ENCODE measurements at places on chromosomes 3 and 15. TPM values are rescaled to one million over a fixed set of nuclear protein-coding genes. Genes with fewer than 3 reads are reported as not detected.
A peak's percentile ranks its signal among the peaks of the same experiment; 100 is the strongest.

GRCh38 chr3:127556565-127556964 is 34.0 kb downstream of the TPRA1 start:
- DNase-seq = no peak

DNA sequence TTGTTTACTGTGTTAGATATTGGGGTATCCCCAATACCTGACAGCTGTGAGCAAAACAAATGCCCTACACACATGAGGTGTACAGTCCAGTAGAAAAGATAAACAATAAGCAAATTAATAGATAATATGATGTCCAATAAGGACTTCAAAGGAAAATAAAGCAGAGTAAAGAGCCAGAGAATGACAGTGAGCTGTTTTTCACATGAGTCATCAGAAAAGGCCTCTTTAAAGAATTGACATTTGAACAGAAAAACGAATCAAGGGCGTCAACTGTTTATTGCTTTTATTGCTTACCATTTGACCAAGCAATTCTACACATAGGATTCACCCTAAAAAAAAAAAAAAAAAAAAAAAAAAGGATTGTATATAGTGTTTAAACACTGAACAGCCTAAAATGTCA is 96.6 kb upstream of the FLNB start:
- DNase-seq = no peak

The TGFBR2 gene
- polyA plus RNA-seq = 82.1 TPM

The ITGA11 gene
- polyA plus RNA-seq = 4.4 TPM

The LRRIQ4 gene
- polyA plus RNA-seq = 0.10 TPM

GRCh38 chr3:194800002-194800401 is 114.3 kb downstream of the FAM43A start:
- no peak for DNase-seq

The FAM107A gene
- polyA plus RNA-seq = 5.8 TPM

DNA sequence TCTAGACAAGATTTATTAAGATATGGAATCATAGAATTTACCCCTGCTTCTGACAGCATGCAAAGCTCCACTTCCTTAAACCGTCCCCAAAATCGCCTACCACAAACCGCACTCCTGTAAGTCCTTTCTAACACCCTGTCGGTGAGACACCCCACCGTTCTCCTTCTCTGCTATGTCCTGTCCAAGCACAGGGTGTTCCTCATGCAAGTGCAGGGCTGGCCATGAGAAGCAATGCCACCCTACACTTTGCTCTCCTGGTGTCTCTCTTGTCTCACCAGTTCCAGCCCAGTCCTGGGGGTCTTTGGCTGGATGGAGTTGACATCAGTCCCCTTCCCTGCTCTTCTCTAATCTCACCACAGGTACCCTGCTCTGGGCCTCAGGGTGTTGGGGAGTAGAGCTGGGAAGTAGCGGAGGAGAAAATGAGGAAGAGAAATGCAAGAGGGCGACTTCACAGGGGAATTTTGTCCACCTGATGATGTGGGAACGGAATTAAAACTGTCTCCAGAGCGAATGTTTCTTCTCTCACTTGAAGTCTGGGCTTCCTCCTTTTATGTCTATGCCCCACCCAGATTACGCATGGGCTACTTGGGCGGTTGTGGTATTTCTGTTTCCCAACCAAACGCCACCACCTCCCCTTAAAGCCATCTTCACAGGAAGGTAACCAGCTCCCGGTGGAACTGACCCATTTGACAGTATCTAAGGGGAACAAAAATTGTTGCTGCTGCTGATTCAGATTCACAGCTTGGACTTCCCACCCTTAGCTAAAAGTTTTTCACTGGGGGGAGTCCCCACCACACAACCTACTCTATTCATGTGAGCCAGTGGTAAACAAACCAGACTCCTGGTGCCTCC is 49.9 kb downstream of the CASR start:
- no peak for DNase-seq

DNA sequence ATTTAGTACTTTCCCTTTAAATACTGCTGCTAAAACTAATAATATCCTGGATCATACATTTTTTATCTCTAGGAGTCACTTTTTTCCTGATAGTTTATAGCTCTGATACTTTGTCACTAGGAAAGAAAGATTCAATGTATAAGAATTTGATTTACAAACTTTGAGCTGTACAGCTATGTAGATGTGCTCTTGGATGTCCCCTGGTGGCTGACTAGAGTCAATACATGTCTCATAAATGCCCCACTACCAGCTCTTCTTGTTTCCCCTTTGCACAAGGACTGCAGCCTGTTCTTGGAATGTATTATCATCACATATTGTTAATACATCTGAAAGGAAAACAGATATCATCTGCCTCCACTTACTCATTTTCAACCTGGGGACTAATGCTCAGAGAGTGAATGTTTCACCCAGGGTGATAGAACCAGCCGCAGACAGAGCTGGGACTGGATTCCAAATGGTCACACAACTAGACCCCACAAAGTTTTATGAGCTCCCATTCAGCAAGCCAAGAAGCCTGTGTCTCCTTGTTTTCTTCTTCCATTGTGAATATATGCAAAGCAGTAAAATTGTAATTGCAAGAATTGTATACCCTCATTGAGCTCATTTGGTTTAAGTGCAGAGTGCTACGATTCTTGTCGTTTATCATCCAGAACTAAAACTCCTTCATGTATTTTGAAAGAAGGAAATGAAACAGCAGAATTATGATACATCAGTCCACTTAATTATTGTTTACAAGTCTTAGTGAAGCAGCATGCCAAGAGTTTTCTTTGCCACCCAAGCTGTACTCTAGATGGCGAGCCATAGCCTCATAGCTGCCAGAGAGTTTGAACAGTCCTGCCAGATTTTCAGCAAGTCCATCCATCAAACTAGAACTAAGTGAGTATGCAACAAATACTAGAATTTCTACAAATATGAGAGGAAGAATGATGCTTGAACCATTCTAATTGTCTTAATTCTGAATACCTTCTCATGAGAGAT is 261.6 kb upstream of the LMCD1 start:
- no peak for DNase-seq

The MCCC1 gene
- 62.3 TPM for polyA plus RNA-seq

DNA sequence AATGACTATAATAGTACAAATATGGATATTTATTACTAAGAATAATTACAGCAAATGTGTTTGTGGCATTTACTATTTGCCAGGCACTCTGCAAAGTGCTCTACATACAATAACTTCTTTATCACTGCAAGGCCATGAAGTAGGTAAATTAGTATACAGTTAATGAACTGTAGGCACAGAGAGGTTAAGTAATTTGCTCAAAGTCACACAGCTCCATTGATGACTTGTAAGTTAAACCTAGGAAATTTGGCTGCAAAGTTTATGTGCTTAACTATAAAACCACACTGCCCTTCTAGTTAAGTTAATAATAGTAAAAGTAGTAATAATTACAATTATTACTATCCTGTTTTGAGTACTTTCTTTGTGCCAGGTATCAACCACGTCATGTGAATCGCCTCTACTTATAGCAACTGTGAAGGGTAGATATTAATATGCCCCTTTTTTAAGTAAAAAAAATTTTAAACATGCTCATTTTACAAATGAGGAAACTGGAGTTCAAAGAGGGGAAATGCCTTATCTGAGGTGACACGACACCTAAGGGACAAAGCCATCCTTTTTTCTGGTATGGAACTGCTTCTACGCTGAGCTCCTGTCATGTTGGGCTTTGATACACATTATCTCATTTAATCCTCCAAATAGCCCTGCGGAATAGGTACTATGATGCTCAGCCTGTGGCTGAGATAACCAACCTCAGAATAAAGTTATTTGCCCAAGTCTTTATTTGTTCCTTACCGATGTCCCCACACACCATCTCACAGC is 8.5 kb downstream of the BHLHE40 start:
- no peak for DNase-seq

The CPEB1 gene
- 1.8 TPM for polyA plus RNA-seq

DNA sequence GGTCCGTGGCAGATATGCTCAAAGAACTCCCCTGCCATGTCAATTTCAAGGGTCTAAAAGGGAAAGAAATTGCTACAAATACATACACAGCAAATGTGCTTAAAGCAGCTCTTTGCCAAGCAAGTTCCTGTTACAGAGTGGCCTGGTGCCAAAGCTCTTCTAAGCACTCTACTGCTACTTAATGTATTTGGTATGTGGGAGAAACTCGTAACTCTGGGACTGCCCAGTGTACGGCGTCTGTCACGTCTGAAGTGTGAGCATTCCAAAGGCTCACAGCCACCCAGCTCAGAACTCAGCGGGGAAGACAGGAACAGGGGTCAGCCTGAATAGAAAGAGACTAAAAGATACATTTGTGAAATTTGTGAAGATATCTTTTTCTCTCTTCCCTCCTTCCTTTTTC is 54.6 kb downstream of the RBMS3 start:
- DNase-seq = peak; percentile 64

DNA sequence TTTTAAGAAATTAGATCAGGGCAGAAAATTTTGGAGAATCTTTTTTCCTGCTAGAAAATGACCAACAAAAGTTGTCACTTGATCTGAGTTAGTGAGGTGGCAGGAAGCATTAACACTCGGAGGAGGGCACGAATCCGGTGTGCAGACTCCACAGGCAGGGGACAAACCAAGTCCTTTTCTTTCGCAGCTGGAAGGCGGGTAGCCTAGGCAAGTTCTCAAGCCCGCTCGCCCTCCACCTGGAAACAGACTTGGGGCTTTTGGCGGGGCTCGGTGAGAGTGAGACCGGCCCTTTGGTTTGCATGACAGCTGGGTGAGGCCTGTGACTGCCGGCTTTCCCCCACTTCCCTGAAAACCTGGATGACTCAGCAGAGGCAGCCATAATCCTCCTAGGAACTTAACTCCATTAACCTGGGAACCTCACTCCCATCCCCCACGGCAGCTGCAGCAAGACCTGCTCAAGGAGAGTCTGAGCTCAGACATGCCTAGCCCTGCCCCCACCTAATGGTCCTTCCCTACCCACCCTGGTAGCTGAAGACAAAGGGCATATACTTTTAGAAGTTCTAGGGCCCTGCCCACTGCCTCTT is 134.8 kb downstream of the MFSD1 start:
- no peak for DNase-seq

The KLHL25 gene
- polyA plus RNA-seq = 13.7 TPM
